COR-L47 (cell line): ENCODE measurements at places on chromosomes 11 and 22.
A peak's percentile ranks its signal among the peaks of the same experiment; 100 is the strongest.

DNA sequence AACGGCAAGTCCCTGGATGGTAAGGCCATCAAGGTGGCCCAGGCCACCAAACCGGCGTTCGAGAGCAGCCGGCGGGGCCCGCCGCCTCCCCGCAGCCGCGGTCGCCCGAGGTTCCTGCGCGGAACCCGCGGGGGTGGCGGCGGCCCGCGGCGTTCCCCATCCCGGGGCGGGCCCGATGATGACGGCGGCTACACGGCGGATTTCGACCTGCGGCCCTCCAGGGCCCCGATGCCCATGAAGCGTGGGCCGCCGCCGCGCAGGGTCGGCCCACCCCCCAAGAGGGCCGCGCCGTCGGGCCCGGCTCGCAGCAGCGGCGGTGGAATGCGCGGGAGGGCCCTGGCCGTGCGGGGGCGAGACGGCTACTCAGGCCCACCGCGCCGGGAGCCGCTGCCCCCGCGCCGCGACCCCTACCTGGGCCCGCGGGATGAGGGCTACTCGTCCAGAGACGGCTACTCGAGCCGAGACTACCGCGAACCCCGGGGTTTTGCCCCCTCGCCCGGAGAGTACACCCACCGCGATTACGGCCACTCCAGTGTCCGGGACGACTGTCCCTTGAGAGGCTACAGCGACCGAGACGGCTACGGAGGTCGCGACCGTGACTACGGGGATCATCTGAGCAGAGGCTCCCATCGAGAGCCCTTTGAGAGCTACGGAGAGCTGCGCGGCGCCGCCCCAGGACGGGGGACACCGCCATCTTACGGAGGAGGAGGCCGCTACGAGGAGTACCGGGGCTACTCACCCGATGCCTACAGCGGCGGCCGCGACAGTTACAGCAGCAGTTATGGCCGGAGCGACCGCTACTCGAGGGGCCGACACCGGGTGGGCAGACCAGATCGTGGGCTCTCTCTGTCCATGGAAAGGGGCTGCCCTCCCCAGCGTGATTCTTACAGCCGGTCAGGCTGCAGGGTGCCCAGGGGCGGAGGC, 792 bp downstream of the RBMXL2 start:
- no peak for DNase-seq

DNA sequence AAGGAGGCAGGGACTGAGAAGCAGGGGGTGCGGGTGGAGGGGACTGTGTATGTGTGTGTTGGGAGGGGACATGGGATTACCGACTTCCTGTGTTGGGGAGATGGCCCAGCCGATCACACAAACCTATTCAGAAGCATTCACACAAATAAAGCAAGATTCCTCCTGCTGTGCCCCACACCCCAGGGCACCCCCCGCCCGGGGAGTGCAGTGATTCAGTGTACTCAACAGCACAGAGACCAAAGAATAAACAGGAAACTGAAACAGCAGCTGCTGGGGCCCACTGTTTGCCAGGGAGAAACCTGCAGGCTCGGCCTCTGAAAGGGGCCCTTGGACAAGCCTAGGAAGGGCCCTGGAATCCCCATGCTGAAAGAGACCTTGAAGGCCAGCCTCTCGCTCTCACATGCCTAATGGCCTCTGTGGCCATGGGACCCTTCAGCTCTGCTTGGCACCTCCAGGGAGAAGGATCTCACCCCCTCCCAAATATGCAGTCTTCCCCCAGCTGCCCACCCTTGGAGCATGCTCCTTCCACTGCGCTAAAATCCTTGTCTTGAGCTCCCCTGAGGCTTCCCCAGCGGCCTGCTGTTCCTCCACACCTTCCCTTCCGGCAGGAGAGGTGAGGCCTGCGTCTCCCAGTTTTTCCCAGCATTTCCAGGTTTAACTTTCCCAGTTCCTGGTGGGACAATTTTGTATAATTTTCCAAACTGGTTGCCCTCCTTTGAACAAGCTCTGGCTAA, 72.9 kb downstream of the CSNK2A3 start:
- peak; percentile 91 for DNase-seq

GRCh38 chr22:48748860-48749554, 1078.7 kb downstream of the BRD1 start:
- DNase-seq = no peak

DNA sequence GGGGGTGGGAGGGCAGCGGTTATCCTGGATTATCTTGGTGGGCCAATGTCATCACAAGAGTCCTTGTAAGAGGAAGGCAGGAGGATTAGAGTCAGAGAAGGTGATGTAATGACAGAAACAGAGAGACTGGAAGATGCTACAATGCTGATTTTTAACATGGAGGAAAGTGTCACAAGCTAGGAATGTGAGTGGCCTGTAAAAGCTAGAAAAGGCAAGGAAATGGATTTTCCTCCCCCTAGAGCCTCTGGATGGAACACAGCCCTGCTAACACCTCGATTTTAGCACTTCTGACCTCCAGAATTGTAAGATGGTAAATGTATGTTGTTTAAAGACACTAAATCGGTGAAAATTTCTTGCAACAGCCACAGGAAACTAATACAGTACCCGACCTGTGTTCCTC, 109.3 kb downstream of the MN1 start:
- no peak for DNase-seq

DNA sequence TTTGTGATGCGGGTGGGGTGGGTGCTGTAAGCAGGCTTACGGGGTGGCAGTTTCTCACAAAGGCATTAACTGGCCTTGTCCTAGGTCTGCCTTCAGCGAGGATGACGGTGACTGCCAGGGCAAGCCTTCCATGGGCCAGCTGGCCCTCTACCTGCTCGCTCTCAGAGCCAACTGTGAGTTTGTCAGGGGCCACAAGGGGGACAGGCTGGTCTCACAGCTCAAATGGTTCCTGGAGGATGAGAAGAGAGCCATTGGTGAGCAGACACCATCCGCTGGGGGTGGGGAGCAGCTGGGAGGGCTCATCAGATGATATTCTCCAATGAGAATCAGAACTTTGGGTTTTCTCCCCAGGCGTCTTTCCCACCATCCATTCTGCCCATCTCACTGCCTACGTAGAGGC, 5.8 kb downstream of the TCN2 start:
- DNase-seq = no peak

GRCh38 chr11:63289658-63290057, 46.3 kb upstream of the SLC22A25 start:
- DNase-seq = no peak
